GM06990 (cell line): ENCODE measurements at places on chromosomes 16 and 17.

GRCh38 chr17:33451221-33451620 lies 158.1 kb upstream of the ASIC2 start:
- DNase-seq, result no peak

DNA sequence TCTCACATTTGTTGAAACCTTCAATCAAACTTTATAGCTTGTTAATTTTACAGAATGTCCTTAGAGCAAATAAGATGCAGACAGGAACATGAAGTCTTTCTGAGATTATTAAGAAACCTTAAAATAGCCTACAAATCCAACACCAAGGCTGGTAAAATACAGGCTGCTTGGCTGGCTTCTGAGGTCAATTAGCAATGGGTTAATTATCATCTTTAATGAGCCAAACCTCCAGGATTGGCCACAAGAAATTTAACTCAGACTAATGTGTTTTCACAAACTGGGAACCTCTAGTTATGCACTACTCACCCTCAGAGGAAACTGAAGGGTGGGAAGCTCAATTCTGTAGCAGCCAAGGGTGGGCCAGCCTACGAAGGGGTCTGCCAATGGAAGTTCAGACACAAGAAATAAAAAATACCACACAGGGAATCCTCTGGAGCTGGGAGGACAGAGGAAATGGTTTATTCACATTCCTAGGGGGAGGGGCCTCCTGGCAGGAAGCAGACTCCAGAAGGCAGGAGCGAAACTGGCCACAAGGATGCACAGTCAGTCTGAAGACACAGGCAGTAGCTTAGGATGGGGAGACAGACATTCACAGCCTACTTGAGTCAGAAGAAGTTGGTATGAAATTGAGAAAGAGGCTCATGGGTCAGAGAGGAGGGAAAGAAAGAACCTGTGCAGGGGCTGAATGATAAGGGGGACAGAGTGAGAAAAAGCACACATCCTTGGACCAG lies 36.1 kb downstream of the HIC1 start:
- DNase-seq, result no peak

DNA sequence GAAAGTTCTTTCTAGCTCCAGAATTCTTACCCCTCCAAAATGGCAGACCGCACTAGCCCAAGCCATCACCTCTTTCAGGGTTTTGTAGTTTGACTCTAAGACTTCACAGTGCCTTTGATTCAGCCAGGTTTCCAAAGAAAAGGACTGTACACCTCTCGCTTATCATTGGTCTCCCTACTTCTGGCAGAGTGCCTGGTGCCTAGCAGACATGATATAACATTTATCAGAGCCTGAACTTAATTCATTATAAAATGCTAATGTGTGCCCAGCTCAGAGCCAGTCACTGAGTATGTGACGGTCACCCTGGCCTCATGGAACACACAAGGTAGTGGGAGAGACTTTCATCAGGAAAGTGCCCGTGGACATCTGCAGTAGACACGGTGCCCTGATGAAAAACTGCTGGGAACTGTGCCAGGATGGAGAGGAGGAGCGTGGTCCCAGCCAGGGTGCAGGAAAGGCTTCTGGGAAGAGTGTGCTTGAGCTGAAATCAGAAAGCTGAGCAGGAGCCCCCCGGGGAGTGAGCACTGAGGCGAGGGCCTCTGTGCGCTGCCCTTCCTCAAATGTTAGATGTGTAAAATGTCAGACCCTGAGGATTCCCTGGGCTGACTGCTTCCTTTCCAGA lies 34.3 kb upstream of the LGALS9 start:
- DNase-seq, result no peak

DNA sequence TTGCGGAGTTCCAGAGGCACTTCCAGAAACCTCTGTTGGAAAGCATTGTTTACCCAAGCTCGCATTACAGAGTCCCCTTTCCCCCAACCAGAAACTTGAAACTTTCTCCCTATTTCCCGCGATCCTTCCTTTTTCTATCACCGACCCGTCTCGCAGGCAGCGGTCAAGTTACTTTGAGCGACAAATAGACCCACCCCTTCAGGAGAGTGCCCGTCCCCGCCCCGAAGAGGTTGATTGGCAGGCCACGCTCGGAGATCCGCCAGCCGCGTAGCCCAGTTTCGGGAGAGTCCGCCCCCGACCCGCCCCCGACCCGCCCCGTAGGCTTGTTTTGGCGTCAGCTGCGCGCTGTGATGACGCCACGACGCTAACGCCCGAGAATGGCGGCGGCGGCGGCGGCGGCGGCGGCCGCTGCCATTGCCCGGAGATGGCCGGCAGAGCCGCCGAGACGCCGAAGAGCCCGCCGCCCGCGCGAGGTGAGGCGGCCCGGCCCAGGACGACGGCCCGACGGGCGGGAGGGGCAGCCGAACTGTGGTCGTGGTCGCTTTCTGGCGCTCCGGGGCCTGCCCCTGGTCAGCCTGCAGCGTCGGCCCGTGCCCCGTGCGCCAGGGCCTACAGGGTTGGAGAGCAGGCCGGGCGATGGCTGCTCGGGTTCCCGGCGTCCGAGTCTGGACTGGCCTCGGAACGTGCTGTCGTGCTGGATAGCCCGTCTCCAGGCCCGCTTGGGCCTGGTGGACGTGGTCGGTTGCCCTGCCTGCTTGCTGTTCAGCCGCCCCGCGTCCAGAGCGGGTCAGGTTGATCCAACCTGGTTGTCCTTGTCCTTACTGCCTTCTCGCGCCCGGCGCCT lies at the start of gene PSKH1:
PSKH1 (plus strand) TSS at position 356 of the 844 bp plus-strand sequence. CDS start 15,496 bp downstream, outside the sequence.
- DNase-seq, result peak; percentile 92

DNA sequence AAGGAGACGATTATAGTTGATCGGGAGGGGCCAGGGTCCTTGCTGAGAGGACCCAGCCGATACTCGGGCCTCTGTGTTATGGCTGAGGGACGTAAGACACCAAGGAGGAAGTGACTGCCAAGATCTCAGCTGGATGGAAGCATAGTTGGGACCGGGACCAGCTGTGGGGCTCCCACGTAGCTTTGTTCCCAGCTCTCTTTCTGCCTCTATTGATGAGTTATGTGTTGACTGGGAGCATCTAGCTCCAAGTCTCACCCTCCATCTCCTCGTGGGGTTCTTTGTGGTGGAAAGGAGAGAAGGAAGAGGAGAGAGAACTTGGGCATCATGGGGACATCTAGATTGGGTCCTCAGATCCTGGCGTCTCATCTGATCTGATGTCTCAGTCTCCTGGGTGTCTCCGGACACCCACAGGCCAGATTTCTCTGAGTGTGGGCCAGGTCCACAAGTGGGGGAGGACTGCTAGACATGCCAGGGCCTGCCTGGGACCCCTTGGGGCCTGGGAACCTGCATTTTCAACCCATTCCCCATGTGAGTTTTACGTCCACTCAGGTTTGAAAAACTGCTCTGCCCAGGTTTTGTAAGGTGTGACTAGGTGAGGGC lies 1.0 kb downstream of the MGRN1 start:
- DNase-seq, result no peak

DNA sequence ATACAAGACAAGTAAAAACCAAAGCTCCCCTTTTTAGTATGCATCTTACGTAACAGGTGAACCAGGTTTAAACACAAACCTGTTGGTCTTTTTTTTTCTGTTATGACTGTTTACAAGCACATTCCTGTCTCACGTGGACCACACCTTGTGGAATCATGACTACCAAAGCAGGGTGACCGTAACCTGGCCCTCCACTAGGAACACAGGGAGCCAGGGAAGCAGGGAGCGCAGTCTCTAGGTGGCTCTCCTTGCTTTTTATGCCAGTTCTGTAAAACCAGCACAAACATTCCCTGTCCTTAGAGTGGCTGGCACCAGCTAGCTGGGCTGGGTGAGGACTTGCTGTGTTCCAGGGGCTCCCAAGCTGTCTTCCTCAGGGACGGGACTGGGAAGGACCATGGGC lies 44.1 kb downstream of the DDX19A start:
- no peak for DNase-seq

GRCh38 chr16:50286681-50287080 lies 20.3 kb downstream of the ADCY7 start:
- no peak for DNase-seq

GRCh38 chr16:68378436-68379415 lies 67.9 kb downstream of the PRMT7 start:
- DNase-seq, result no peak

DNA sequence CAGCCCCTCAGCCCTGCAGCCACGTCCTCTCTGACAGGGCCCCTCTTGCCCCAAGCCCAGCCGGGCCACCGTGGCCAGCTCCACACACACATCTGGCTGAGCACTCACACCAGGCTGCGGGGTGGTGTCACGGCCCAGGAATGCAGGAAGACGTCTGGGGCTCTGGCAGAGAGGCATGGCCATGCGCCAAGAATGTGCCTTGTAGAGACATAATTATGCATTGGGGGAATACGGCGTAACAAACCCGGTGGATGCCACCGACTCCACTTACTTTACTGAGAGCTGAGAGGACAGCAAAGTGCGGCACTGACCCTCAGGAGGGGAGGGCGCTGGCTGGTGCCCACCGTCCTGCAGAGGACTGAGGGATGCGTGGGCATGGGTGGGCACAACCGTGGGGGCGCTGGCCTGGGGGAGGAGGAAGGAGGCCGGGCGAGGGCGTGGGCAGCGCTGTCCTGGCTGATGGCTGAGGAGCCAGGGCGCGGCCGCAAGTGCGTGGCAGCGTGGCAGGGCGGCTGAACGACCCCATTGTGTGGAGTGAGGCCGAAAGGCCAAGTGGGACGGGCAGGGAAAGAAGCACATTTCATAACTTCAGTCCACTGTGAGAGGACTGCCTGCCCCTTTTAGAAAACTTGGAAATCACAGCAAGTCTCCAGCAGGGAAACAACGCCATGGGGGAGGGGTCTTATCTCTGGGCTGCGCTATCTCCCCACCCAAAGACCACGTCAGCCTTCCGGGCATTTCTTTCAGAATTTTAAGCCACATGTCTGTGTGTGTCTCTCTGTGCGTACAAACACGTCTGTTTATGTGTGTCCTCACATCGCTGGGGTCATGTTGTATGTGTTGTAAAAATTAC lies 30.6 kb downstream of the METRNL start:
- DNase-seq, result no peak

DNA sequence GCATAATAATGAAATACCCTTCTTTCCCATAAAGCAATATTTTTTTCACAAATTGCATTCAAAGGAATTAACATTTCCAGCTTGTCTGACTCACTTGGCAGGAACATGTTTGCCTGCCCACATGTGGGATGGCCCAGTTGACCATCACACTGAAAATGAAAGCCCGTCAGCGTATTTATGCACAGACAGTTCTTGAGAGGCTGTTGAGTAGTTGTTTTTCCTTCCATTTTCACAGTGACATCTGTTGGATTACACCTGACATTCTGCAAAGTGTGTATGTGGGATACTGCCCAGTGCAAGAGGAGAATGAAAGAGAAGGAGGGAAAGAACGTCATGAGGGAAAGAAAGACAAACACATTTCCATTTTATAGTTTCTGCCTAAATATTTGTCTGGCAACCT lies 29.7 kb downstream of the HS3ST4 start:
- no peak for DNase-seq

GRCh38 chr16:29806099-29806579 lies at the start of gene MAZ:
Gene MAZ, plus strand, starts transcription at chr16:29806529. Its CDS starts 173 bp downstream, at chr16:29806702.
- peak; percentile 83 for DNase-seq

GRCh38 chr16:67055712-67056487 lies 27.0 kb downstream of the CBFB start:
- DNase-seq, result peak; percentile 18

GRCh38 chr17:17751489-17752088 lies 70.3 kb downstream of the RAI1 start:
- DNase-seq, result peak; percentile 40

DNA sequence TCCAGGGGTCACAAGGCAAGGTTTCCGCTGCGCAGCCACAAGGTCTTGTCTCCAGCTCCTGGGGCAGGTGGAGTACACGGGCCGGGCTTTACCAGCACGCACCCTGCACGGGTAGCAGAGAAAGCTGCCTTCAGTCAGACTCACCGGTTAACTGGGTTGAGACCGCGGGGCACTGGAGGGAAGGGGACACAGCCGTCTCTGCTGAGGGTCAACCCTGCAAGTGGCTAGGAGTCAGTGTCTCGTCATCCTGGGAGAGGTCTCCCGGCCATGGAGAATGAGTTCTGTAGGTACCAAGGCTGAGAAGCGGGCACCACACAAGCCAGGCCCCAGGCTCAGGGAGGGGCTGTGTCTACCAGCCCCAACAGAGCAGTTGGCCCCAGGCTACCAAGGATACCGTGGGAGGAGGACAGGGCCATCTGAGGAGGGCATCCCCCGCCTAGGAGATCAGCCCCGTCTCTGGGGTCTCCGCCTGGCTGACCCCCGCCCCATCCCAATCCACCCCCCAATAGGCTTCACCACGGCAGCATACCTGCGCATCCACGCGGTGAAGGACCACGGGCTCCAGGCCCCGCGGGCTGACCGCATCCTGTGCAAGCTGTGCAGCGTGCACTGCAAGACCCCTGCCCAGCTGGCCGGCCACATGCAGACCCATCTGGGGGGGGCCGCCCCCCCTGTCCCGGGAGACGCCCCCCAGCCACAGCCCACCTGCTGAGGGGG lies 2.8 kb upstream of the PRRT2 start:
- no peak for DNase-seq

GRCh38 chr17:57354673-57355072 lies 98.3 kb downstream of the MSI2 start:
- no peak for DNase-seq
